T-helper 2 cell (primary cell): ENCODE measurements at places on chromosomes 11 and 22.

DNA sequence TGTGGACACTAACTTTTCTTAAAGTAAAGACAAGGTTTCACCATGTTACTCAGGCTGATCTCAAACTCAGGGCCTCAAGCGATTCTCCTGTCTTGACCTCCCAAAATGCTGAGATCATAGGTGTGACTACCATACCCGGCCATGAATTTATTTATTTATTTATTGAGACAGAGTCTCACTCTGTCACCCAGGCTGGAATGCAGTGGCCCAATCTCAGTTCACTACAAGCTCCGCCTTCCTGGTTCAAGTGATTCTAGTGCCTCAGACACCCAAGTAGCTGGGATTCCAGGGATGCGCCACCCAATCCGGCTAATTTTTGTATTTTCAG lies 29.7 kb upstream of the PCF11 start:
- no peak for DNase-seq

DNA sequence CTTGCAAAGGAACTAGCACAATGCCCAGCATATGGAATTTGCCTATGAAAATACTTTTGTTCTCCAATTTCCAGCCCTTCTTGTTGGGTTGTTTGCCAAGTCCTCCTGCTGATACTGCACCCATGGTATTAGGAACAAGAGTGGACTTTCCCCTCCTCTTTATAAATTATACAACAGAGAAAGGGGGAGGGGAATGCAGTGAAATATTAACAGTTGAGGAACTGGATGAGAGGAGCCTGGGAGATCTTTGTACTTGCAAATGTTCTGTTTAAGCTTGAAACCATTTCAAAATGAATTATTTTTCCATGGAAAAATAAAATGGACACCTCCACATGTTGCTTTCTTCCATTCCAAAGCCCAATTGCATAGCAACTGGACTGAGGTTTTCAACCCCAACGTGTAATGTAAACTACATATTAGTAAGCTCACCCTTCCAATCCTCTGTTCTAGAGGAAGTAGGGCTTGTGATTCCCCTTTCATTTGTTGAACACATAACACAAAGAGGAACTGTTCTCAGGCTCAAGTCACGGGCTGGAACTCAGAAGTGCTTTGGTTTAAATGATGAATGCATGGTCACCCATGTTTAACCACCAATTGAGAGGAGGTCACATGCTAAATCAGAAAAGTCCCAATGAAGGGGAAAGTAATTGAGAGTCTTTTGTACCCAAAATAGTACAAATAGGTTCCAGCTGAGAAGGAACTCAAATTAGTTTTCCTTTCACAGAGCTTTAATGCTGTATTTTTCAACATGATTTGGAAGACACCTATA lies 66.2 kb upstream of the ZC3H12C start:
- DNase-seq: no peak

- DNase-seq: no peak
Measured at GRCh38 chr11:115928811-115929210, 424.6 kb upstream of the CADM1 start.

- no peak for DNase-seq
Measured at GRCh38 chr22:19341500-19341899, 50.0 kb upstream of the CLTCL1 start.

DNA sequence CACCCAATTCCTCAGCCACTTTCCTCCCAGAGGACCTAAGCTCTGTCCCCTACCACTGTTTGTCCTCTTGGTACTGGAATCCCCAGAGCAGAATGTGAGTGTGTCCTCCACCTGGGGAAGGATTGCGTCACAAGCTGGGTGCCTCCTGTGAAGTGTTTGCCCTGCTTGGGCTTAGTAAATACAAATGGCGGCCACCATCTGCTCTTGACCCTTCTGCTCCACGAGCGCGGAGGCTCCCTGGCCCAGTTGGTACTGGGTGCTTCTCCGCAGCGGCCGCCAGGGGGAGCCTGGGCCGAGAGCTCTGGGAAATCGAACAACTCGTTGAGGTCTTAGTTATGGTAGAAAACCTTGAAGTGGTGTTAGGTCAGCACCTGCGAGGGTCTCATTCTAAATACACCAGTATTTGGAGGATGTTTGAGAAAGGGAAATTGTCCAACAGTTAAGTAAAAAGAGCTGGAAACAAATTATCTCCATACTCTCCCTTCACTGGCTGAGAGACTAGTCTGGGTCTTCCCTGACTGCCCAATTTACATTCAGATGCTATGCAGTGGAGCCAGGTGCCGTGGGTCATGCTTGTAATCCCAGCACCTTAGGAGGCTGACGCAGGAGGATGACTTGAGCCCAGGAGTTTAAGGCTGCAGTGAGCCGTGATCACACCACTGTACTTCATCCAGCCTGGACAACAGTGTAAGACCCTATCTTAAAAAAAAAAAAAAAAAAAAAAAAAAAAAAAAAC lies 74.6 kb upstream of the TEAD1 start:
- DNase-seq: no peak

DNA sequence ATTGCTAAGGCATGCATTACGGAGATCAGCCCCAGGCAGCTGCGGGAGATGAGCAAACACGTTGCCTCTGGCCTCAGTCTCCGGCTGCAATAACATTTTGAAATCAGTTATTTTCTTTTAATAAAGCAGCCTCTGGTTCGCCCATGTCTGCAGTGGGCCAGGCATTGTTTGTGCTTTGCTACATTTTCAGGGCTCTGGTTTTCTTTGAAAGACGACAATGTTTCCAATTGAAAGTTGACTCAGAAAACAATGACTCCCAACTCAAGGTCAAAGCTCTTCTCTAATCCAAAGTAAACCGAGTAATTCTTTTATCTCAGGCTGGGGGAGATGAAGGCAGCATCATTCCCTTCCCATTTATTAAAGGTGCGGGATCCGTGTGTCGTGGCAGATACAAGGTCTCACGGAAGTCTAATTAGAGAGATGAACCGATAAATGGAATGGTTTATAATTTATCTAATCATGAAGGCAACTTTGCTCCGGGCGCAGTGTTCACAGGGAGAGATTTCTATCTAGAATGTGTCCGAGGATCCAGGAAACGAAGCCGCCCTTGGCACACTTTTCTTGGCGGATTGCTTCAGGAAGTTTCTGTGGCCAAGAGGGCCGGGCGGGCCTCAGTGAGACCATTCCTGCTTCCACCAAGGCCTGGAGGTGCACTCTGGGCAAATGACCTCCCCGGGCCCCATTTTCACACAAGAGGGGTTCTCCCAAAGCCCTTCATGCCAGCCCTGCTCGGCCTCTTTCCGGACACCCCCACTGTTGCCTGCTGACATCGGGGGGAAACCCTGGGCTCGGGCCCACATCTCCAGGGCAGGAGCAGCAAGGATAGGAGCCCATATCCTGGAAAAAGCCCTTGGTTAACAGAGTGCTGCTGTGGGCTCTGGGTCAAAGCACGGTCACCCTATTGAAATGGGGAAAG lies 811.4 kb downstream of the BRD1 start:
- no peak for DNase-seq

GRCh38 chr11:24683583-24683982 lies 186.7 kb downstream of the LUZP2 start:
- no peak for DNase-seq

GRCh38 chr11:82546661-82547557 lies 186.8 kb downstream of the FAM181B start:
- DNase-seq: no peak

GRCh38 chr22:22576244-22576988 lies 17.4 kb upstream of the PRAME start:
- no peak for DNase-seq

DNA sequence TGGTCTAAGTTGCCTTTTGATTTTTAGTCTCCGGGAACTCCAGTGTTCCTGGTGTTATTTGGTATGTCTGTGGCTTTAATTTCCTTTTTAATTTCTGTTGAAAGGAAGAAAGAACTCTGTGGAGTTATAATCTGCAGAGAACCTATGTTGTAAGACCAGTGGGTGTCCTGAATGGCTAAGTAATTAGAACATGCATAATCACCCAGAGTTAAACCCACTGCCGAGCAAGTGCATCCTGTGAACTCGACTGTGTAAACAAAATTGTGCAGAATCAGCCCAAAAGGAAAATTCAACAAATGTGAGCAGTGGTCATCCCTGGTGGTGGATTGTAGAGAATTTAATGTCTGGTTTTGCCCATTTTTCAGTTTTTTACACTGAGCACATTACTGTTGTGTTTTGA lies 162.5 kb downstream of the COMMD9 start:
- no peak for DNase-seq

DNA sequence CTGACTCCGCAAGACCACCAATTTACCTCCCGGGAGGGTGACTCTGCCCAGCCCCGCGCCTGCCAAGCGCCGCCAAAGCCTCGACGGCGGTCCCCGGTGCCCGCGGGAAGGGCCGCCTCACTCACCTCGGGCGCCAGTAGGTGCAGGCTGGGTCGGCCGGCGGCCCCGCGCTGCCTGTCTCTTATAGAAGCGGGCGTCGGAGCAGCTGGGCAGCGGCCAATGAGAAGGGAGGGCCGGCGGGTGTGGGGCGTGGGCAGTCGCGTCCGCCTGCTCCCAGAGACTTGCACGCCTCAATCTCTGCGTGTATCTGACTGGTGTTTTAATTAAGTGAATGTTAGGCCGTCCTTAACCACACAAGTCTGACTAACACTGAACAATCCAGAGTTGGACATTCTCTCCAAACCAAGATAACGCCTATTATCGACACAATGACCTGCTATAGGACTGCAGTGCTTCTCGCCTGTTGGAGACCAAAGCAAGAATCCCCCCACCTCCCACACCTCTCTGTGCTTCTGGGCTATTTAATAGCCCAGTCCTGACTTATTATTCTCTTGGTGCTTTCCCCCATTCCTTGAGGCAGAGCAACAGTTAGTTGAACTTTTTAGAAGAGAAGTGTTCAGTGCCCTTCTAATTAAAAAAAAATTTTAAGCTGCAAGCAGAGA lies at the start of gene TPH1:
TPH1 (minus strand) TSS at position 154 of the 662 bp plus-strand sequence. CDS start 5,507 bp downstream, outside the sequence.
- no peak for DNase-seq
